HFFc6 (cell line): ENCODE measurements at places on chromosomes 16 and 17.
A peak's percentile ranks its signal among the peaks of the same experiment; 100 is the strongest.

DNA sequence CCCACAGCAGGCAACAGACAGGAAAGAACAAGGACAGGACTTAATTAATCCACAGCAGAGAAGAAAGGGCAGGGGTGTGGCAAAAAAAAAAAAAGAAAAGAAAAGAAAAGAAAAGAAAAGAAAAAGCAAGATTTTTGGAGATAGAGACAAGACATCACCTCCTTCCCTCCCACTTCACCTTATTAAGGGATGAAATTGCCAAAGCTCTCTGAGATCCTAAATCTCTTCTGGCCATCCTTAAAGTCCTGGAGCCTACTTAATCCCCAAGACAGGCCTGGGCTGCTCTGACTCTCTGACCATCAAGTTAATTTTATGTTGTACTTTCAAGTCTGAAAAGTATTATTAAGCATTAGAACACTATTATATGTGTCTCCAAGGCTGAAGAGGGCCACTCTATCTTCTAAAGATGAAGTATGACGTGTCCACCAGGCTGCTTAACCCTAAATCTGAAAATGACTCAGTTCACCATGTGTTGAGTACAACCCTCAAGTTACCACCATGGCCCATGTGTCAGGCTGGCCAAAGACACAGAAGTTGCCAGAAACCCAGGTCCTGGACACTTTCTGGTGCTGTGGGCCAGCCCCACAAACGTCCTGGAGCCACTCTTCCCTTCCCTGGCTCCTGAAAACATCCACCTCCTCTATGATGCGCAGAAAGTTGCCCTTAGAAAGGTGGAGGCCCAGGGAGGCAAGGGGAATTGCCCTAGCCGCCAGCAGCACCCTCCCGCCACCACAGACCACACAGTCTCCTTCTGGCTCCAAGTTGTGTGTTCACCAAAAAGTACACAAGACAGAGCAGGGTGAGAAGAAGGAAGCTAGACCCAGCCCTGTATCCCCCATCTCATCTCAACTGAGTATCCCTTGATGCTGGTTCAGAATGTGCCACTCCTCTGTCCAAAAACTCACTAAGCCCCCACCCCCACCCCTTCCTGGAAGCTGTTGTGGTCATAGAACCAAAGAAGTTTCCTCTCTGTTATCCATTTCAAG, 2.7 kb downstream of the SOCS1 start:
- no peaks in the 10 kb centered on the region for H3K27me3 ChIP-seq
- H3K4me3 ChIP-seq = peak overlapping the region; percentile 63
- H3K4me1 ChIP-seq = peaks cover 37% of the 10 kb centered on the region
- H3K27ac ChIP-seq = peak overlapping the region; percentile 71

DNA sequence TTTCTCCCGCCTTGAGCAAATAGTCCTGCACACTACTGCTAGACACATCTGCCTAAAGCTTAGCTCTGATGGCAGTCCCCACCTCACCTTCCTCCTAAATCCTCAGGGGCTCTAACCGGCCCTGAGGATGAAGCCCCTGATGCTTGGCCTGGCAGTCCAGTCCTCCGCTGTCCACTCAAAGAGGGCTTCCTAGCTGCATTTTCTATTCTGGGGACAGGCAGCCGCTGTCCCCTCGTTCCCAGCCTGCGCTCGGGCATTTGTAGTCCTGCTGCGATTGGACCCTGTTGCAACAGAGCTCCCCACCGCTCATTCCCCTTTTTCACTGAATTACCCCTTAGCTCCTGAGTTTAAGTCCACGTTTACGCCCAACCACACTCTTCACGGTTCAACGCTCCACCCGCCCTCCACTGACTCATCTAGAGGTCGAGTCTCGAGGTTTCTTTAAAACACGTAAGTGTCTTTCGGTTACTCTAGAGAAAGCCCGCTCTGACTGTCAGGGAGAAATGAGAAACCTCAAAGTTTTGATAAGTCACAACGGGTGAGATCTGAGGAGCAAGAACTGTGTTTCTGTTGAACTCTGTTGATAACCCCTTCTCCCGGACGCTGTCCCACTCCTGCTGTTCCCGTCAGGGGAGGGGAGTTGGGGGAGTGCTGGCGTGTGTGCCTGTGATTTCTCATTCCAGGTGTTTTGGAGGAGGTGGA, 4.5 kb downstream of the CCR7 start:
- peak overlapping the region; percentile 53 for H3K27ac ChIP-seq
- peaks cover 27% of the 10 kb centered on the region for H3K27me3 ChIP-seq
- peak overlapping the region; percentile 22; the same call in 1 of the 2 replicates for H3K4me3 ChIP-seq
- peaks cover 33% of the 10 kb centered on the region for H3K4me1 ChIP-seq
- DNase-seq = no peak

DNA sequence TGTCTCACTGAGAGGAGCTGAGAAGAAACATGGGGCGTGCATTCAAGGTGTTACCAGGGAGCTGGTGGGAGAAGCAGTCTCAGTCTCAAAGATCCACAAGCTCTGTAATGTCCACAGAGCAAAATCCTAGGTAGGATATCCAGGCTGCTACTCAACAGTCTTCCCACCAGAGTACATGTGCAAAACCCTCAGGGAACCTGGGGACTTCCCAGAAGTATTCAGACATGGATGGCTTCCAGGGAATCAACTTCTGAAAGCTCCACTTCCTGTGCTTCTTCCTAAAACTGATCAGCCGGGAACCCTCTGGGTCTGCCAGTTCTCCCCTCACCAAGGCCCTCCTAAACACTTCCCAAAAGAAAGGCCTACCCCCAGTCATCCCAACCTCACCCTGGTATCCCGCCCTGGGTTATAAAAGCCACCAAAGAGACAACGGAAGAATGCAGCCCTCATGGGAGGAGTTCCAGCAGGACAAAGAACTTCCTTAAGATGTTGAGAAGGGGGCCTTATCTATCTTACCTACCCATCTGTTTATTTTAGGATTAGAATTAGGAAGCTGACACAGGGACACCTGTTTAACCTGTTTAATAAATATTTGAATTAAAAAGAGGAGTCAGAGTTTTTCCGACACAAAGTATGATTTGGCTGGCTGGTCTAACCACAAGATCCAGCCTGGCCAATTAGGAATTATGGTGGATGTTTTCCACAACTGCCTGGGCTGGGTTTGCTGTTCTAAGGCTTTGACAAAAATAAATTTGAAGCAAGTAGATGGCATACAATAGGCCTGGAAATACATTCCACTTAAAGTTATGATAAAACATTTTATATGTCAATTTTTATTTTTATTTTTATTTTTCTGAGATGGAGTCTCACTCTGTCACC, 37.0 kb downstream of the CUEDC1 start:
- H3K4me1 ChIP-seq = peaks cover 71% of the 10 kb centered on the region
- peak; percentile 15 for DNase-seq
- H3K27me3 ChIP-seq = no peaks in the 10 kb centered on the region; the same call in 1 of the 2 replicates
- peak overlapping the region; percentile 77 for H3K27ac ChIP-seq
- H3K4me3 ChIP-seq = peak overlapping the region; percentile 25; the same call in 1 of the 2 replicates

GRCh38 chr16:14181371-14182050, 110.4 kb downstream of the MRTFB start:
- peaks cover 68% of the 10 kb centered on the region for H3K4me1 ChIP-seq
- peak overlapping the region; percentile 51 for H3K27ac ChIP-seq
- DNase-seq = peak; percentile 83
- peaks cover 8% of the 10 kb centered on the region; the same call in 1 of the 2 replicates for H3K36me3 ChIP-seq

DNA sequence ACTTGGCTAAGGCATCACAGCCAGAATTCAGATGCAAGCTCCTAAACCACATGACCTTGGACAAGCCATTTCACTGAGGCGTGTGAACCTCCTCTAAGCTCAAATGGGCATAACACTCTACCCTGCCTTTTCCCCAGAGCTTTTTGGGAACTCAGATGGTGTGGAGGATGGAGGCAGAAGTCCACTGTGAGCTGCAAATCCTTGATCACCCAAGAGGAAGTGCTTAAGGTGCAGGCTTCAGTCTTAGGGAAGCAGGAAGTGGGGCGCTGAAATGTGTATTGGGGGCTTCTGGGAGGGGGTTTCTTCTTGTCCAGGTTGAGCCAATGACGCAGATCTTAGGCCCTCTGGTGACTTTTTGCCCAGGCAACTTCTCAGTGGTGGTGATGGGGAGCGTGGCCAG, 12.9 kb downstream of the CIITA start:
- no peak overlapping the region for H3K27ac ChIP-seq
- H3K4me3 ChIP-seq = no peak overlapping the region
- no peaks in the 10 kb centered on the region for H3K4me1 ChIP-seq

DNA sequence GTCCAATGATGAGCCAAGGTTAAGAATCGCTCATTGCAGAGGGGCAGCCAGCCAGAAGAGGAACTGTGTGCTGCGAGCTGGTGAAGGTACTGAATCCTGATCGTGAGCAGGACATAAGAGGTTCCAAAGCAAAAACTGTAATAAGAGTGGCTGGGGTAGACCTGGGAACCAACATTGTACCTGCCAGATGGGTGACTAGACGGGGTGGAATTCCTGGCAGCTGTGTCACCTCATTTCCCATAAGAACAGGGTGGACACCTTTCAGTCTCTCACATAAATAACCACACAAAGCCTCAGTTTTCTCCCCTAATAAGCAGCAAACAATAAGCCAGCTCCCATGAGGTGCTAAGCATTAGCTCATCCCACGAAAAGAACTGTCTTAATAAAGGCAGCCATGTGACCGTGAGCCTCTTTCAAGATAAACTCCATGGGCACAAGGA, 290.3 kb downstream of the SOX9 start:
- peaks cover 40% of the 10 kb centered on the region for H3K4me1 ChIP-seq
- no peaks in the 10 kb centered on the region; the same call in 1 of the 2 replicates for H3K27me3 ChIP-seq
- DNase-seq = no peak
- H3K27ac ChIP-seq = no peak overlapping the region
- no peak overlapping the region for H3K4me3 ChIP-seq
- H3K36me3 ChIP-seq = peaks cover 10% of the 10 kb centered on the region; the same call in 1 of the 2 replicates

- no peaks in the 10 kb centered on the region for H3K36me3 ChIP-seq
- H3K27me3 ChIP-seq = peaks cover 15% of the 10 kb centered on the region
These were observed 18.3 kb downstream of the MYBBP1A start for GRCh38 chr17:4536742-4537411.

GRCh38 chr16:86191663-86192062, 292.7 kb downstream of the IRF8 start:
- H3K4me3 ChIP-seq = no peak overlapping the region
- no peak overlapping the region for H3K27ac ChIP-seq
- peaks cover 59% of the 10 kb centered on the region for H3K27me3 ChIP-seq

- peak overlapping the region; percentile 99 for H3K27ac ChIP-seq
- H3K4me1 ChIP-seq = peaks cover 24% of the 10 kb centered on the region
- H3K36me3 ChIP-seq = peaks cover 23% of the 10 kb centered on the region
- peaks cover 16% of the 10 kb centered on the region for H3K27me3 ChIP-seq
- DNase-seq = peak; percentile 79
- H3K4me3 ChIP-seq = peak overlapping the region; percentile 98
These were observed 1.3 kb downstream of the HGS start for GRCh38 chr17:81685108-81685507.

- no peak for DNase-seq
- no peaks in the 10 kb centered on the region for H3K4me1 ChIP-seq
- peaks cover 18% of the 10 kb centered on the region for H3K36me3 ChIP-seq
- H3K27me3 ChIP-seq = no peaks in the 10 kb centered on the region; the same call in none of the 2 replicates
- H3K4me3 ChIP-seq = no peak overlapping the region
These were observed 13.7 kb downstream of the ZNF500 start for GRCh38 chr16:4753227-4753626.

- no peak for DNase-seq
- H3K4me1 ChIP-seq = no peaks in the 10 kb centered on the region
- H3K27ac ChIP-seq = no peak overlapping the region
- H3K27me3 ChIP-seq = peaks cover 6% of the 10 kb centered on the region
- no peaks in the 10 kb centered on the region for H3K36me3 ChIP-seq
These were observed 77.9 kb downstream of the CCT6B start for GRCh38 chr17:34883106-34884000.

GRCh38 chr17:72615627-72615991, 476.9 kb downstream of the SLC39A11 start:
- DNase-seq = no peak
- H3K4me3 ChIP-seq = no peak overlapping the region
- H3K27me3 ChIP-seq = peaks cover 11% of the 10 kb centered on the region; the same call in 1 of the 2 replicates
- H3K27ac ChIP-seq = no peak overlapping the region

GRCh38 chr17:14762736-14763479, 462.0 kb downstream of the HS3ST3B1 start:
- H3K27ac ChIP-seq = no peak overlapping the region
- no peak for DNase-seq
- H3K4me3 ChIP-seq = no peak overlapping the region
- peaks cover 10% of the 10 kb centered on the region; the same call in 1 of the 2 replicates for H3K4me1 ChIP-seq

DNA sequence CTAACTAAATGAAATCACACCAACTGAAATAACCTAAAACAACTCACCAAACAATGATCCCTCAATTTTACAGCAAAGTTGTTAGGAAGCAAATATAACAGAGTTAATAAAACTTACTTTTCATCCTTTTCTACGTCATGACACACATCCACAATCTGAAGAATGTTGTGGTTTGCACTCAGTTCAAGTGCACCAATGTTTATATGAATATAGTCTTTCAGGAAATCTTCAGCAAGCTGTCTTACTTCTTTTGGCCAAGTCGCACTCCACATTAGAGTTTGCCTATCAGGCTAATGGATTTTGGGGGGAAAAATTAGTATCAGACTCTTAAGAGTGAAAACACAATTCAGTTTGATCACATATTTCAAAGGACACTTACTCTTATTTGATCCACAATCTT, 3.3 kb downstream of the DDX5 start:
- no peak for DNase-seq
- H3K36me3 ChIP-seq = peaks cover 80% of the 10 kb centered on the region
- peak overlapping the region; percentile 100 for H3K27ac ChIP-seq
